Stimulated activated CD4-positive, alpha-beta T cell treated with anti-CD3 and anti-CD28 coated beads, Interleukin-15, amount 100 ng/mL, for 1 hour (primary cell): ENCODE measurements at places on chromosomes 7 and 10.

GRCh38 chr7:89559596-89559995 lies 594.7 kb upstream of the STEAP1 start:
- DNase-seq, result no peak

DNA sequence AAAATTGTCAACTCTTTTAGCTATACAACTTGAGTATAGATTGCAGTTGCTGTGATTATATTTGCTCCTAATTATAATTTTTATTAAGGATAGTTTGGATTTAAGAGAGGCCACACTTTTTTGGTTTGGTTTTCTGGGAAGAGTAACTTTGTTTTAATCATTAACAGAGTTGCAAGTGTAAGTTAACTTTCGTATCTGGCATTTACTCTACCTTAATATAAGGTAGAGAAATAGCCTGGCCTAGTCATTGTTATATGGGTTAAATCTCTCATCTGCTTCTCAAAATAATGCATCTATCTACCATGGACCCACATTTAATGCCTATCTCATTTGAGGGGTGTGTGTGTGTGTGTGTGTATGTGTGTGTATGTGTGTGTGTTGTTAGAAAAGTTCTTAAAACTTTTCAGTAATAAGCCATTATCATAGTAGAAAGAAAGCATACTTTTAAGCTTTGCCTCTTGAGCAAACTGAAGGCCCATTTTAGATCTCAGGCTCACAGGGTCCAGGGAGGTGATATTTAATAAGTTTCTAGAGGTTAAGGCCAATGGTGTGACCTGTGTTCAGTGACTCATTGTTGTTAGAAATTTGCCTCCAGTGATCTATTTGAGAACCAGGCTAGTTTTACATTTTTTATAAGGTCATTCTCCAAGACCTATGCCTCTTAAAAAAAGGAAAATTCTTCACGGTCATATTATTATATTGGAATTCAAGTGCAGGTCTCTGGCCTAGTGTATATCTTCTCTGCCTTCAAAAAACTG lies 10.9 kb upstream of the TEX47 start:
- DNase-seq, result no peak

- no peak for DNase-seq
Observed at GRCh38 chr7:107386548-107387102, 83.2 kb upstream of the GPR22 start.

GRCh38 chr10:129392855-129393254 lies 74.2 kb upstream of the MGMT start:
- DNase-seq, result no peak

GRCh38 chr7:31825576-31825975 lies 138.6 kb downstream of the PPP1R17 start:
- DNase-seq, result no peak

GRCh38 chr7:116445447-116446211 lies 53.9 kb upstream of the CAV2 start:
- no peak for DNase-seq

GRCh38 chr7:158541346-158542010 lies 46.1 kb downstream of the PTPRN2 start:
- no peak for DNase-seq

DNA sequence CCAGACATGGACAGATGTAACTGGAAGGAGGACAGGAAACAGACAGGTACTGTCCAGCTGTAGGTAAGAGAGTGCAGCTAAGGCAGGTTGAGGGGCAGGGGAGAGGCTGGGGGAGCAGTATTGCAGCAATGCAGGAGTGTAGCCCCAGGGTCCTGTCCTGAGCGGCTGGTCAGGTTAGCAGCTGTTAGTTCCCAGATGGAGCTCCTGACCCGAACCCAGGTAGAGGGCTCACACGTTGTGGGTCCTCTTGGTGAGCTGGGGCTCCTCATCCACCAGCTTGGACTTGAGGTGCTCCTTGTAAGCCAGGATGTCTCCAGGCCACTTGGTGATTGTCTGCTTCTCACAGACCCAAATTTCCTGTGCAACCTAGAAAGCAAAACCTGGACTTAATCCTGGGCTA lies 3.5 kb upstream of the H2BK1 start:
- no peak for DNase-seq

- DNase-seq, result no peak
Observed at GRCh38 chr7:27168265-27168947, 3.1 kb upstream of the HOXA9 start.

DNA sequence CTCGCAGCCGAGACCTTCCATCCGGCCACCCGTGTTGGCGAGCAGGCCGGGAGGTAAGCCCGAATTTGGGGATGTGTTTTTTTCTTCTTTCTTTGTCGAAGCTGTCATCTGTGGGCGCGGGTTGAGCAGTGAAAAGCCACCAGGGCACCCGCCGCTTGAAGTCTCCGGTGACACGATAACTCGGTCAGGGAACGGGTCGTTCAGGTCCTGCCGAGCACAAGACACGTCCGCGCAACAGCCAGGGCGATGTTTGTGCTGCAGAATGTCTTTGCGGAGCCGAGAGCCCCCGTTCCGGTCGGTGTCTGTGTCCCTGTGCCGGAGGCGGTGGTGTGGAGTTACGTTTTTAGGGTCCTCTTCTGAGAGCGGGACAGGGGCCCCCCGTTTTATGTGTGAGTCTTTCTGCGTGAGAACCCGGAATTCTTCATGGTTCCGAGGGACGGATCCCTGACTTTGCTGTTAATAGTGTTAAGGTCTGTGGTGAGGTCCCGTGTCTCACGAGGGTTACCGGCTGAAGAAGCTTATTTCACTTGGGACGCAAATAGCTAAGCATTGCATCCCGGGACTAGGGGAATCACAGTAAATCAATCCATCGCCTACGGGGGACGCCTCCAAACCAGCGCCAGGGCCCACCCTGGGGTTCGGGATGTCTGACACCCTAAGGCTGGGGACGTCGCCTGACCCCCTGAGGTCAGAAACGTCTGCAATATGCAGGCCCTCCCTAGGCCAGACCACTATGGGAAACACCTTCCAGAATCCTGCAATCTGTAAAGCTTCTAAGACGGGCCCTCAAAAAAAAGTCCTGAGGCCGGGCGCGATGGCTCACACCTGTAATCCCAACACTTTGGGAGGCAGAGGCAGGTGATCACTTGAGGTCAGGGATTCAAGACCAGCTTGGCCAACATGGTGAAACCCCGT lies 99.5 kb downstream of the ELFN1 start:
- DNase-seq, result no peak

DNA sequence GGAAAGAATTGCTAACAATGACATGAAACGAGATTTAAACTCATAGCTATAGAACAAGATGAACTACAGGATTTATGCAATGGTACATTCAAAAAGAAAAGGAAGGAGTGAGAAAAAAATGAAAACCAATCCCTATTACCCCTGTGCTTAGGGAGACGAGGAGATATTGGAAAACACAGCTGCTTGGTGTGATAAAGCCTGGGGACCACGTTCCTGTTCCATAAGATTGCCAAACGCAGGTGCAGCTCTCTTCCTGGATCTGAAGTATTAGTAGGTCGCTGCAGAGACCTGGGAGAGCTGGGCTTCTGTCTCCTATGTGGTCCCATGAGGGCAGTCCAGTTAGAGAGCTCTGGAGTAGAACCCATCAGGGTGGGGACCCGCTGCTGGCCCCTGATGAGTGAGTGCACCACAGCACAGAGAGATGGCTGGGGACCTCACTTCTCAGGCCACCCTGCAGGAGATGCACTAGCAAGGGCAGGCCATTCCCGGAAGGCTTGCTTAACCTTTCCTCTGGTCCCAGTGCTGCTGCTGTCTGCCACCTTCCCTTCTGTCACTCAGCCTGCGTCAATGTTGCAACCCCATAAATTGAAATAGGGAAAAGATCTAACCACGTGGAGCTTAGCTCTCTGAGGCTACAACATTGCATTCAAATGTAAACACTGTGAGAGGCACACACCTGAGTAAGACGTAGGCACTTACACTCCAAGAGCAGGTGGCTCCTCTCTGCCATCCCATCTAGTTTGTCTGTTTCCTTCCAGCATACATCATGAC lies 57.9 kb downstream of the MTPN start:
- no peak for DNase-seq

DNA sequence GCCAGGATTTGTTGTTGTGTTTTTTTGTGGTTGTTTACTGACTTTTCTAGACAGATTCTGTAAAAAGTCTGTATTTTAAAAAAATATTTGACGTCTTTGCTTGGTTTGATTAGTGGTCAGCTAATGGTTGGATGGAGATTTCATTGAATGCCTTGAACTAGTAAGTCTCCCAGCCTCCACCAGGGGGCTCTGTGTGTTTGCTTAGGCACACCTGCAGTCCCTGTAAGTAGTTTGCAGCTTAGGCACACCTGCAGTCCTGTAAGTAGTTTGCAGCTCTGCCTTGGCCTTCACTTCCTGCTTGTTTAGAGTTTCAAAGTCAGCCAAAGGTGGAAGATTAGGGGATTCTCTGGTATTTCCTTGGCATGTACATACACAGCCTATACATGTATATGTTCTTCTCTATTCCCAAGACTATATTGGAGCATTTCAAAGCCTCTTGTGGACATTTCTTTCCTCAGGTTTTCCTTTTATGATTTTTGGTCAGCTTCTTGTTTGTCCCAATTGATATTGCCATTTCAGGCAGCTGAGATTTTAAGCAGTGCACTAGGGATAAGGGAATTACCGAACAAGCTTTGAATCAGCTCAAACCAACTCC lies 101.6 kb downstream of the CCSER2 start:
- DNase-seq, result peak; percentile 30

- no peak for DNase-seq
Observed at GRCh38 chr10:127410030-127410429, 139.1 kb upstream of the NPS start.

DNA sequence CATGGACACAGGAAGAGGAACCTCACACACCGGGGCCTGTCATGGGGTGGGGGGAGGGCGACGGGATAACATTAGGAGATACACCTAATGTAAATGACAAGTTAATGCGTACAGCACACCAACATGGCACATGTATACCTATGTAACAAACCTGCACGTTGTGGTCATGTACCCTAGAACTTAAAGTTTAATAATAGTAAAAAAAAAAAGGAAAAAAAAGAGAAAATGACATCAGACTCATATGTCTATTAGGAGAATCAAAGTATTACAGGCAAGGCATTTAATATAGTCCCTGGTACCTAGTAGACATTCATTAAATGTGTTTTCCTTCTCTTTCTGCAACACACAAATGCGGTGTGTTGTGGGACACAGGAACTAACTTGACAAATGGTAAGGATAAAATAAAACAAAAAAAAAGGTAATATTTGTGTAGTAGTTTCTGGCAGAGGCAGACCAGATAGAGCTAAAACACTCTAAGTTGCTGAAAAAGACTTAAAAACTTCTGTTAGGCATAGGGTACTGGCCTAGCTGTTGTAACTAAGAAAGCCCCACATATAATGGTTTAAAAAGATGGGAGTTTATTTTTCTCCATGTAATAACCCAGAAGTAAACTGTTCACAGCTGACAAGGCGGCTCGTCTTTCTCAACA lies 68.8 kb downstream of the NAMPT start:
- DNase-seq, result no peak

- no peak for DNase-seq
Observed at GRCh38 chr10:119425102-119425880, 117.2 kb downstream of the RGS10 start.

DNA sequence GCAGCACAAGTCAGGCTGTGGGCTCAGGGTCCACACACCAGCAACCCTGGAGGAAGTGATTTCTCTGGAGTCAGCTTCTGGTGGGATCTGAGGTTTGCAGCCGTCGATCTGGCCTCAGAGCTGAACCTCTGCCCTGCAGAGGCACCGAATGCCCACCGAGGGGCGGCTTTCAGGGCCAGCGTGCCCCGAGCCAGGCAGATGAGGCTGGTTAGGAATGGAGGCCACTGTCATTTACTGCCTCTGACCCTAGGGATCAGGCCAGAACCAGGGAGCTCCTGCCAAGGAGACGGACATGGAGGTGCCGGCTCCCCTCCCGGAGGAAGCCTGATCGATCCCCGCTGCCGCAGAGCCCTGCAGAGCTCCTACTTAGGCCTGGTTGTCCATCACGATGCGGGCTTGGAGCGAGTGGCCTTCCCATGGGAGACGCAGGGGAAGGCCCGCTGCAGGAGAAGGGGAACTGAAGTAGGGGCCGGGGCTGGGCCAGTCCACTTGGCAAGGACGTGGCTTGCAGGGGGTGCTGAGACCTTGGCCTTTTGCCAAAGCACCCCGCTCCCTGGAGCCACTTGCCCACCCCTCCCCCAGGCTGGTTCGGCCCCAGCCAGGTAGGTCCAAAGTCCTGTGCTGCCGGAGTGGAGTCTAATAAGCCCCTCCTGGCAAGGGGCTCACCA lies 19.6 kb upstream of the ELFN1 start:
- DNase-seq, result no peak

DNA sequence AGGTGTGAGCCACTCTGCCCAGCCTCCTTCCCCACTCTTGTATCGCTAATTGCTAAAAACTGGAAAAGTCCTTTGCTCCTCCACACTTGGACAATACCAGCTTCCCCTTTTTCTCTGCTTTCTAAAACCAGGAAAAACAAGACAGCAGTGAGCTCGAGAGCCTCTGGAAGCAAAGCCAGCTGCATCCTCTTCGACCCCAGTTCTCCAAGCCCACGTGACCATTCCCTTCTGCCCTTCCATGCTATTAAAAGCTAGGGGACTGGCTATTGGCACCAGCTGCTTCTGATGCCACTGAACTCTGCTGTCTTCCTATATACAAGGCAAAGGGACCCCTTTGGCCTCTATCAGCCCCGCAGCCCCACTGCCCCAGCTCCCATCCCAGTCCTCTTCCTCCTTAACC lies 92.2 kb downstream of the SPDYE5 start:
- no peak for DNase-seq

- no peak for DNase-seq
Observed at GRCh38 chr7:46864716-46865115, 717.2 kb downstream of the TNS3 start.

GRCh38 chr7:30755384-30756154 lies 3.6 kb downstream of the INMT start:
- no peak for DNase-seq

DNA sequence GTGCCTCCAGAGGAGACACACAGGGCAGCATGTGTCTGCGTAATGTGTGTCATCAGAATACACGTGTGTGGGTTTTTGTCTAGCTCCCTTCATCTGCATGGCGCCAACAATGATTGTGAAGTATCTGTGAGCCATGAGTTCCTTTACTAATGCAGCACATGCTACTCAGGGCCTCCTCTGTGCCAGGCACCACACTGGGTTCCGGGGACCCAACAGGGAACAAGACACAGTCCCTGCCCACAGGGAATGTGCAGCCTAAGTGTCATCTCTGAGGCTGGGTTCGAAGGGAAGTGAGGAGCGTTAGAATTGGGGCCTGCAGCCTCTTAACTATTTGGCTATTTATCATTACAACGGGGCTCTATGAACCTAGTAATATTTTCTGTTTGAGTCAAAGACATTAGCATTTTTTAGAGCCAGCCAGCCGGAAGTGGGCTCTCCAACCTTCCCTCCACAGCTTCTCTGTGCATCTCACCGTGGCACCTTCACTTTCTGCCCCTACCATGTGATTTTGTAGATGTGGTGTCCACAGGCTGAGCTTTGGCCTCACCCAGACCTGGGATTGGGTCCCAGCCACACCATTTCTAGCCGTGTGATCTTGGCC lies 43.9 kb upstream of the SRGN start:
- no peak for DNase-seq

GRCh38 chr7:154985230-154985629 lies 17.7 kb downstream of the PAXIP1 start:
- DNase-seq, result no peak
